Activated CD4-positive, alpha-beta T cell treated with anti-CD3 and anti-CD28 coated beads, Interleukin-2, amount 50 U/mL, for 24 hours (primary cell): ENCODE measurements at places on chromosomes 12 and 14.

- no peak for DNase-seq
Measured at GRCh38 chr14:28565345-28565744, 201.2 kb upstream of the FOXG1 start.

DNA sequence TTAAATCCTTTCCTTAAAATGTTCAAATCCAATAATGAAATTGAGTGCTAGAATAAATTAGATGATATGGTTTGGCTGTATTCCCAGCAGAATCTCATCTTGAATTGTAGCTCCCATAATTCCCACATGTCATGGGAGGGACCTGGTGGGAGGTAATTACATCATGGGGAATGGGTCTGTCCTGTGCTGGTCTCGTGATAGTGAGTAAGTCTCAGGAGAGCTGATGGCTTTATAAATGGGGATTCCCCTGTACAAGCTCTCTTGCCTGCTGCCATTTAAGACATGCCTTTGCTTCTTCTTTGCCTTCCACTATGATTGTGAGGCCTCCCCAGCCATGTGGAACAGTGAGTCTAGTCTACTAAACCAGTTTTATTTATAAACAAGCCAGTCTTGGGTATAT is 508.5 kb downstream of the ETNK1 start:
- DNase-seq, result no peak

GRCh38 chr12:82090165-82090564 is 268.0 kb downstream of the CCDC59 start:
- no peak for DNase-seq

GRCh38 chr14:89797148-89797547 is 157.4 kb downstream of the EFCAB11 start:
- no peak for DNase-seq

GRCh38 chr14:74062809-74063150 is 21.5 kb downstream of the ALDH6A1 start:
- DNase-seq, result no peak

GRCh38 chr12:107379852-107380567 is 286.7 kb upstream of the CRY1 start:
- DNase-seq, result no peak

DNA sequence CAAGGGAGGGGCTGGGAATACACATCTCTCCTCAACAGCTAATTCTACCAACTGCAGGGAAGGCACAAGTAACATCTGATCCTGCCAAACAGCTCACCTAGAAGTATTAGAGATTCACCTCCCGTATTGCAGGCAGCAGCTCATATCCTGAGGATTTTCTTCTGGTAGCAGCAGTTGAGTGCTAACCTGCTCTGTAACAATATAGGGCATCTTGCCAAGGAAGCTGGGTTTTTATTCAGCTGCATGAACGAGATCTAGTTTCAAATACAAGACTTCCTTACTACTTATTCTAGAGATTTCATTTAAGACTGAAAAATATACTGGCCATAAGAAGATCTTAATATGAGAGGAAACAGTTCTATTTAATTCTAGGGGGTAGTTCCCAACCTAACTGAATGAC is 261.4 kb upstream of the USP15 start:
- DNase-seq, result no peak

DNA sequence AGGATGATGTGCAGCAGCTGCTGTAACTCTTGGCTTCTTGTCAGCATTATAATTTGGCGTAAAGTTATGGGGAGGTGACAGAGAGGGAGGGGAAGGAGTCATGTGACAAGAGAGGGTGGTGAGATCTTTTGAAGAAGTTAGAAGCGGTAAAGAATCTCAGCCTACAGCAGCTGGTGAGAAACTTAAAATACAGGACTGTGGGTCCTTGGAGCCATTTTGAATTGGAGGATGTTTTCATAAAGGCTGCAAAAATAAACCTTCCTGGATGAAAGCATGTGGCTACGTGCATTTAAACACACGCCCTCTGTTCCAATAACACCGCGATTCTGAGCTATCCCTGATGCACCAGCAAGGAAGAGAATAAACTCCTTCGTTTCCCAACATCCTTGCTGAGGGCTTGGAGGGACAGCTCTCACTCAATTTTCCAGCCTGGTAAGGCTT is 133.7 kb downstream of the TMEM30B start:
- no peak for DNase-seq

DNA sequence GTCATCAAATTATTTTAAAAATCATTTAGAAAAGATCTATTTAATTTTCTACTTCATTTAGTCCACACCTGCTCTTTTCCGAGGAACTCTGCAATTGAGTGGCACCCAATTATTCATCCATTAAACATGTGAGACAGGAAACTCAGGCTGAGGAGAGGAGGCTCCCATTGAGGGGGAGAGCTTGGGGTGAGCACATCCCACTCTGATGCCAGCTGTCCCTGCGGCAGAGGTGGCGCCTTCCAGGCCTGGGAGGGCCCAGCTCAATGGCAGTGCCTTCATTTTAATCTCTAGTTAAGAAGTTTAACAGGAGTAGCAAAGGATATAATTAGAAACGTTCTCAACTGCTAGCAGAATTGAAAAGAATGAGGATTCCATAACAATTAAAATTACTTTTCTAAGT is 92.0 kb downstream of the ITPR2 start:
- no peak for DNase-seq

- no peak for DNase-seq
Measured at GRCh38 chr12:106243620-106244019, 4.2 kb downstream of the CKAP4 start.

- no peak for DNase-seq
Measured at GRCh38 chr12:48015954-48016353, 11.7 kb upstream of the COL2A1 start.

GRCh38 chr14:80304125-80304766 is 92.9 kb upstream of the DIO2 start:
- DNase-seq, result no peak

DNA sequence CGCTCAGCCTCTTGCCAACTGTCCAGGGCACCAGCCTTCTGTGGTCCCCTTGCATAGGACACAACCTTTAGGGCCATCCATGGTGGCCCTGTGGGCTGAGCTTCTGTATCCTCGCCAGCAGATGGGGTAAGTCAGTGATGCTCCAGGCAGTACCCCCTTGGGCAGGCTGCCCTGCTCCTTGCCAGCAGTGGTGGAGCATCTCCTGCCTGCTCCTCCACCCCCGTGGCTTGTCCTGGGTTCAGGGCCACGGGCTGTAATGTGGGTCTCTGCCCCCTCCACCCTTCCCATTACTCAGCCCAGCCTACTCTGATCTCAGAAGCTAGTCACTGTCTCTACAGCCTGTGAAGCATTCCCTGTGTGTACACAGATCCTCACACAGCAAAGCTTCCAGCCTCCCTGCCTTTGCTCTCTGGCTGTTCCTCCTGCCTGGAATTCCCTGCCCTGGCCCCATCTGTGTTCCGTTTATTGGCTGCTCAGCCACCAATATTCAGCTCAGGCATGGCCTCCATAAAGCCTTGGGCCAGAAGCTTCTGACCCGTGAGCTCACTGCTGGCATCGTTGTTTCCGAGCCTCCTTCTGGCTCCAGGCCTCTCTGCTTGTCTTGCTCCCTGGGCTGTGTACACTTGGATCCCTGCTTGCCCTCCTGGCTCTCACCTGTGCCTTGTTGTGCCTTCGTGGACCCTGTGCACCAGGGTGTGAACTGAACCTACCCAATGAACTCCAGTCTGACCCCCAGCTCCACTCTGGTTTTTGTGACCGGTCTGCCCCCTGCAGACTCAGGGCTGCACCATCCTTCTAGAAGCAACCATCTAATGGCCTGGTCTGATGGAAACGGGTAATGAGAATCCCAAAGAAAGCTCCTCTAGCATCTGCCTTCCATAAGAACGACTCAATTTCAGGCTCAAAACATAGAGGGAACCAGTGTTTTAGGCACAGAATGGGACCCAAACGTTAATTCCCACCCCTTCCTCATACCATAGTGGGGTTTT is 177.0 kb upstream of the PRMT8 start:
- no peak for DNase-seq

DNA sequence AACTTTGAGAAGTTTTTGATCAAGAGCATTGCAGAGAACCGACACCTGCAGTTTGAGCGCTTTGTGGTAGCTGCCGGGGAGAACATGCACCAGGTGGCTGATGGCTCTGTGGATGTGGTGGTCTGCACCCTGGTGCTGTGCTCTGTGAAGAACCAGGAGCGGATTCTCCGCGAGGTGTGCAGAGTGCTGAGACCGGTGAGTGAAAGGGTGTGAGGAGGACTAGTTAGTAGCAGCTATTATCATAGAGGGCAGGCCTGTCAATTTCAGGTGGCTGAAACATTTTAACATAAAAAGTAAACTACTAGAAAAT is 27.0 kb upstream of the HIGD1C start:
- no peak for DNase-seq

DNA sequence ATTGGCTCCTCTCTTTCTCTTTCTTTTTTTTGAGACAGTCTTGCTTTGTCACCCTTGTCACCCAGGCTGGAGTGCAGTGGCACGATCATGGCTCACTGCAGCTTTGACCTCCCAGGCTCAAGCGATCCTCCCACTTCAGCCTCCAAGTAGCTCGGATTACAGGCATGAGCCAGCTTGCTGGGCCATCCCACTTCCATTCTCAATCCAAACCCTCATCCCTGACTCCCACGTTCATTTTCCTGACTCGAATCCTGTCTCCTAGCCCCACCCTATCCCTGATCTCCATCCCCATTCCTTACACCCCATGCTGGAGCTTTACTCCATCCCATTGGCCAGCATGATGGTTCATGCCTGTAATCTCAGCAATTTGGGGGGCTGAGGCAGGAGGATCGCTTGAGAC is 7.8 kb downstream of the SPRYD4 start:
- DNase-seq, result no peak

DNA sequence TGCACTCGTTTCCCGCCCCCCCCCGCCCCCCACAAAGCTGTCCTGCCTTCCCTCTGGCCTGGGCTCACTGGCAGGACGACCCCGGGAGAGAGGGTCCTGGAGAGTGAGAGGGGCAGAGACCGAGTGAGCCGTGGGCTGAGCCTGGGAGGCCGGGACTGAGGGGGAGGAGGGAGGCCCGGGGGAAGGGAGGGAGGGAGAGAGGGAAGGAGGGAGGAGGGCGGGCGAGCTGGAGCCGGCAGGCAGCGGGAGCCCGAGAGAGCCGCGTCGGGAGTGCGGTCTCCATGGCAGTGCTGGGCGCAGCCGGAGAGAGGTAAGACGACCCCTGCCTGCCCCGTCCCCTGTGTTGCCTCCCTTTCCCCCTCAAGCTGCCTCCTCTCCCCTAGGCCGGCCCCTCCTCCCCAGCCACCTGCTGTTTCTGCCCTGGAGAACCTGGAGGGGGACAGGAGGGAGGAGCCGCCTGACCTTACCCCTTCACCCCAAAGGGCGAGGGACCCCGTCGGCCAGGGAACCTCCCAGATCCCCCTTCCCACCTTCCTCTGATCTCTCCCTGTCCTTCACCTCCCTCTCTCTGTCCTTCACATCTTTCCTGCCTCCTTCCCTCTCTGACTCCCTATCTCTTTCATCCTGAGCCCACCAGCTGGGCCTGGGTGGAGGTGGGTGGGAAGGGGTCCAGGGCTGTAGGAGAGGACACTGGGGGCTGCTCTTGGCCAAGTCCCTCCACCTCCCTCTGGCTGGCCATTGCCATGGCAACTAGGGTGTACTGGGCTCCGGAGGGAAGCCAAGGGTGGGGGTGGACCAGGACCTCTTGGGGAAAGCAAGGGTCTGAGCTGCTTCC is at the start of gene GPR162:
Gene GPR162, plus strand, starts transcription at position 231 of the 835 bp plus-strand sequence. CDS start 2,078 bp downstream, outside the sequence.
- DNase-seq, result no peak

DNA sequence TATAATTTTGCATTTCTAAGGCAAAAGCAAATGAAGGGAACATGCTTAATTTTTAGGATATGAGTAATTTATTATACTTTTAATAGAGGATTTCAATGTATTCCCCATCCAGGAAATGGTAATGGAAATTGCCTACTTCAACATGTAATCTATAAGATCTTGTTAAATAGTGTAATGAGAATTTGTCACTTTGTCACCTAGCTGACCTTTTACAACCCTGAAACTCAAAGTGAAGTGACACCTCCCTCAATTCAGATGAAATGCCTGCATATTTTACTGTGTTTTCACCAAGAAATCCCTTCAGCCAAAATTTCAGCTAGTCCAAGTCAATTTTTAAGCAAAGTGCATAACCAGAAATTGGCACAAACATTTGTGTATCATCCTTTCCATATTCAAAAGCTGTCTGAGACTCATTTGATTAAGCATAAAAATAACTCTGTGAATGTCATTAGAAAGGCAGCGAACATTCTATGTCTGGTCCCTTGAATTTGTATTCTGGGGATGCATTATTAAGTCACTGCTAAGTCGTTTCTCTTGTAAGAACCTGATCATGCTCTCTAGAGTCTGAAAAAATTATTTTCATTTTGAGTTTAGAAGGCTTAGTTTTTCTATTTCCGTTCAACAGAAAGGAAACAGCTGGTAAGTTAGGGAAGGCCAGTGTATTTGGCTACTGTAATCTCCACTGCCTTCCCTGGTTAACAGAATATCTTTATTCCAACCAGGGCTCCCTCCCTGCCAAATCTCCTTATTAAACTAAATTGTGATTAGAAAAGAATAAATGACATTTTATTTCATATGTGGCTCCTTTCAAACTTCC is 100.8 kb downstream of the IGF1 start:
- no peak for DNase-seq

- DNase-seq, result no peak
Measured at GRCh38 chr14:71454010-71454409, 478.2 kb upstream of the RGS6 start.

- DNase-seq, result no peak
Measured at GRCh38 chr12:81141217-81141616, 63.3 kb downstream of the ACSS3 start.

- DNase-seq, result no peak
Measured at GRCh38 chr12:108302016-108302402, 37.1 kb downstream of the CMKLR1 start.

DNA sequence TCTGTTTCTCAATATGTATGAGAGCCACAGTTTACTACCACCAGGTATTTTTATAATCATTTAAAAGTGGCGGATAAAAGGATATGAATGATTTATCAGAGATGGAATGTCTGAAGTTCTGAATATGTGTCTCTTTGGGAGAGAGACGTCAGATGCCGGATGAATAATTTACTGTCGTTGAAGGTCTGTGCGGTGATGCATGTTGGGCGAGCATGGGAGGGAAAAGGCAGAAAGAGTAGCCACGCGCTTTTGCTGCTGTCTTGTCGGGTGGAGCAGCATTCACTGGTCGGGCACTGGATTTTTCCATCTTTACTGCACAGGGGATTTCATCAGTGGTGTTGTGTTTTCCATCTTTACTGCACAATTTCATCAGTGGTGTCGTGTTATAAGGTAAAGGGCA is 65.6 kb downstream of the SYNE2 start:
- no peak for DNase-seq

DNA sequence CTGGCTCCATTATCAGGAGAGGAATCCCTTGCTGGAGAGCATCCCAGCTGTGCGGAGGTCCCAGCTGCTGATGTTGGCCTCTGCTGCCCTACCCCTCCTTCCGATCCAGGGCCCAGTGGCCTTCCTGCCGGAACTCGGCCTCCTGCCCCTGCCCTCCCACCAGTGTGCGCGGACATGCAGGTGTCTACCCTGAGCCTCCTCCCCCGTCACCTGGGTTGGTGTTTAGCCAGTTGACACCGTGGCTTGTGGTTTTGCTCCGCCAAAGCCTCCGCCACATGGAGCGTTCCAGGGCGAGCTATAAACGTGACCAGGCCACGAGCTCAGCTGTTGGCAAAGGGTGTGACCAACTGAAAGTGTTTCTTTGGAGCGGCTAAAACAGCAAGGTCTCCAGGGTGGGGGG is 1104.3 kb downstream of the BCL11B start:
- no peak for DNase-seq
